ENCODE measurements at places on chromosomes 5 and 9.
A peak's percentile ranks its signal among the peaks of the same experiment; 100 is the strongest.

- no peak for DNase-seq
Measured at GRCh38 chr9:85487872-85488271, 253.9 kb downstream of the AGTPBP1 start.

GRCh38 chr5:73126957-73127356, 6.6 kb downstream of the TMEM171 start:
- no peak for DNase-seq

GRCh38 chr5:127092690-127093089, 19.4 kb upstream of the C5orf63 start:
- DNase-seq, result no peak

GRCh38 chr5:10632110-10632761, 68.4 kb downstream of the ANKRD33B start:
- DNase-seq, result no peak

DNA sequence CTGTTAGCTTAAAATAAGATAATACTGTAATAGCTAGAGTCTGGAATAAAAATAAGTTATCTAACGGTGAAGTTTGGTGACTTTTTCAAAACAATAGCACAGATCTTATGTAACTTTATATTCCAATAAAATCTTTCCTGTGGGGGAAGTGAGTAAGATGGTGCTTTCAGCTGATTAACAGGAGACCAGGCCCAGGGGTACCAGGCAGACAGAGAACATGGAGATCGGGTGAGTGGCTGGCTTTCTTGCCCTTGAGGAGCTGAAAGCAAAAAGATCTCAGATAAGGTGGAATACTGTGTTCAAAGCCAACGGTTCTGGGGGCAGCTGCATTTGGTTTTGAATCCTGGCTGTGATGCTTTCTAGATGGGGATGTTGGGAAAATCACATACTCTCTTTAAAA, 61.3 kb downstream of the MAT2B start:
- no peak for DNase-seq

DNA sequence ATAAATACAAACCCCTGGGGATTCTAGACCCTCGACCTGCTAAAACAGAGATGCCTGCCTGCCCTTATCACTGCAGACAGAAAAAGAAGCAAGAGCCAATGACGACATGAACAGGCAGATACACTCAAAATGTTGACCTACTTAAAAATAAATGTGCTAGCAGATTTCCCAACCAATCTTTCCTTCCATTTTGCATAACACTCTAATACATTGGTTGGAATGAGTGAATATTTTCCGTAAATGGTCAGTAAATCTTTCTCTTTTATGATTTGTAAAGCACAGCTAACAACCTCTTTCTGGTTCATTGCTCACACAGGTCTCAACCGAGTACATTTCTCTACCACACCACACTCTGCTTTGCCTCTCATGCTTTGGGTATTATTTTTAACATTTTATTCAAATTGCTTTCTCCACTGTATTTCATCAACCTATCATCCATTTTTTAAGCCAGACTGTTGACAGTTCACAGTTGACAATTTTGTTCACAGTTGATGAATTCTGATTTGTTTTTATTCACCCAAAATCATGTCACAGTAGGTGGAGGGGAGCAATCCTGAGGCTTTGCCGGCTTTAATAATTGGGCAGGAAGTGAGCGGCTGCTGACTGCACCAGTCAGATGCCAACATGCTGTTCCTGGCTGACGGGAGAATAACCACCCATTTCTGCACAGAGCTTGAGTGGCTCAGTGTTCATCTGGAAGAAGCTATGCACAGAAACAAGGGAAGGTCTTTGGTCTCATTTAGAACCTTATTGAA, 426.6 kb downstream of the SPOCK1 start:
- DNase-seq, result no peak

GRCh38 chr9:121574774-121575519, 75.3 kb upstream of the GGTA1 start:
- DNase-seq, result no peak

- no peak for DNase-seq
Measured at GRCh38 chr9:21615446-21615845, 133.3 kb upstream of the IFNE start.

DNA sequence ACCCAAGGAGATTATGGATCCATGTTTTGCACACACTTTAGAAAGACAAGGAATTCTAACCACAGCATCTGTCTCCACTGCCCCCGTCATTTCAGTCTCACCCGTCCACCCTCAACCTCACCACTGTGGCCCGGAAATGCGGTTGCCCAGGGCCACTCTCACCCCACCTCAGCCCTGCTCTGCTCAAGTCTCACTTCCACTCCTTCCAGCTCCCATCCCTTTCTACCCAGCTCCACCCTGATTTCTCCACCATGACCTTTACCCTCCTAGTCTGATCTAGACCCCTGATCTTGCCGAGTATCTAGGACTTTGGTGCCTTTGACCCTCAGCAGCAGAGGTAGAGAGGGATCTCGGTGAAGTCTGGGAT, 7.2 kb upstream of the KCNIP1 start:
- DNase-seq, result no peak

DNA sequence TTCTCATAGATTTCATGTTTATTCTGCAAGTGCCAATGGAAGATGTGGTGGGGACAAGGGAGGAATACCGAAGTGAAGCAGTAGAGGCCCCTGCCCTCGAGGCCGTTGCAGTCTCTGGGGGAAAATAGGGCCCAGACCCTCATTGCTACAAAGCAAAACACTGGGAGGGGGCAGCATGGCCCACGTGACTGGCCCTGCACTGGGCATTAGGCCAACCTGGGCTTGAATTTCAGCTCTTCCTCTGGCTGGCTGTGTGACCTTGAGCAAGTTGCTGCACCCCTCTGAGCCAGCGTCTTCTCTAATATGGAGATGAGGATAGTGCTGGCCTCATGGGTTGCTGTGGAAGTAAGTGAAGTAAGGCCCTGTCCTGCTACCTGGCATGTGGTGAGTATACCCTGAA, 709 bp upstream of the SYNPO start:
- no peak for DNase-seq

DNA sequence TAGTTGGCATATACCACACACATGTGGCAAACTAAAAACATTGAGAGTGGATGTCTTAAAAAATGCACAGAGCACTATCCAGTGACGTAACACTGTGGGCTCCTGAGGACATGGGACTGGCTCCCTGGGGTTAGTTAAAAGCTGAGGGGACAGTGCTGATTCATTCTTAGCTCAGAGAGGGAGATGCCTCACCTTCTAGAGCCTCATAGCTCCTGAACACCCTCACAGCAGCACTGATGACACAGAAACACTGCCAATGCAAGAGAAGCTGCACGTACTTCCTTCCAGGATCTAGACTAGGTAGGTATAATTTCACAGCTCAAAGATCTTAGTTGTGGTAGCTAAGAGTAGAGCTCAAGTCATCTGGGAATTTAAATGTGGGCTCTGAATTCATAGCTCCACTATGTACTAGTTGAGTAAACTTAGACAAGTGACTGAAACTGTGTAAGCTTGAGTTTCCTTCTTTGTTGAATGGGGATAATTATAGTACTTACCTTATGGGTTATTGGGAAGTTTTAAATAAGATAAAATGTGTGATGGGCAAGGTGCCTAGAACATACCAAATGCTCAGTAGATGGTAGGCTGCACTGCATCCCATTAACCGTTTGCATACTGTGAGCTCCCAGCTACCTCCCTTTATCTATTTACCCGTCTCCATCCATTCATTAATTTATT, 279.9 kb downstream of the ASTN2 start:
- DNase-seq, result no peak

GRCh38 chr9:91953718-91954117, 3.7 kb upstream of the ROR2 start:
- peak; percentile 5 for DNase-seq

All from NCI-H345 (cell line).